ENCODE measurements at places on chromosomes 11 and 22. TPM values are rescaled to one million over a fixed set of nuclear protein-coding genes. Genes with fewer than 3 reads are reported as not detected.

The MS4A4A gene
- total RNA-seq: not detected

The CCDC83 gene
- not detected for total RNA-seq

The OR8H3 gene
- total RNA-seq: not detected

The KRTAP5-1 gene
- not detected for total RNA-seq

The DDIAS gene
- 2.0 TPM for total RNA-seq

The IL10RA gene
- not detected for total RNA-seq

The MYRF gene
- total RNA-seq: 1.2 TPM

The OR51B5 gene
- not detected for total RNA-seq

The RIN1 gene
- total RNA-seq: 31.7 TPM

The KCNE3 gene
- total RNA-seq: 0.22 TPM

The SLC6A5 gene
- total RNA-seq: not detected

The KRTAP5-10 gene
- total RNA-seq: not detected

The PATE4 gene
- not detected for total RNA-seq

The MMP10 gene
- total RNA-seq: 2.6 TPM

The TALDO1 gene
- 190 TPM for total RNA-seq

The FOXRED2 gene
- 6.7 TPM for total RNA-seq

The CASP1 gene
- not detected for total RNA-seq

The CHEK1 gene
- total RNA-seq: 18.5 TPM

The OR2AG1 gene
- not detected for total RNA-seq

The CASP12 gene
- not detected for total RNA-seq

The NPAS4 gene
- not detected for total RNA-seq

The PIWIL4 gene
- 2.3 TPM for total RNA-seq
